ENCODE measurements at places on chromosomes 4 and X. TPM values are rescaled to one million over a fixed set of nuclear protein-coding genes. Genes with fewer than 3 reads are reported as not detected.

AP1S2 gene
- 4.3 TPM for polyA plus RNA-seq

MSX1 gene
- polyA plus RNA-seq: 0.07 TPM

SLC10A6 gene
- polyA plus RNA-seq: 1.9 TPM

DRD5 gene
- polyA plus RNA-seq: not detected

DKK2 gene
- polyA plus RNA-seq: 0.12 TPM

- no peak for DNase-seq
Observed at GRCh38 chr4:34464196-34464595, 1780.1 kb downstream of the ARAP2 start.

DNA sequence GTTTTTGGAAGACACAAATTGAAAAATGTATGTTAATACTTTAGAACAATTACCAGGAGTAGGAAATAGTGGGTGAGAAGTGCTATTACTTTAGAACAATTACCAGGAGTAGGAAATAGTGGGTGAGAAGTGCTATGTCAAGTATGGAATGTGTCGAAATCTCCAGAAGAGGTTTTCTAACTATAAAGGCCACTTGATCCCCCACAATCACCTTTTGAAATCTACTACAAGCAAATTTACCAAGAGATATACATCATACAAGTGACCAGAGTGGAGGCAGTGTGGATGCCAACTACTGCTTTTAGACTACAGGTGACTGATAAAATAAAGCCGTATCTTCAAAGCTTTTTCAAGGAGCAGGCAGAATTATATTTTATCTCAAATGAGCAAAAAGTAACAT, 43.1 kb downstream of the MAB21L2 start:
- DNase-seq: no peak

DNA sequence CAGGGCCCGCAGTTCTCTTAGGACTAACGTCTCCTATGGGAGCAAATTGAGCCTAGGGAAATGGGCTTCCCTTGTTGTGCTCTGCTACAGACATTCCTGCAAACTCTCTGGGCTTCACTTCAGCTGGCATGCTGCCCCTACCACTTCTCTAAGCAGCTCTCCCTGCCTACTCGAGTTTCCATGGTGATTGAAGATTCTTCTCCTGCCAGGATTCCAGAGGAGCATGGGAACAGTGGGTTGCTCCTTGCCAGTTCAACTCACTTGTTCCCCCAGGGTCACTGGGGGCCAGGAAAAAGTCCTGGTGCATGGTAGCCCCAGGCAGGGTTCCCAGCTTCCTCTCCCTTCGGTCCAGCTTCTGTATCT, 21.1 kb upstream of the WDR17 start:
- no peak for DNase-seq

- DNase-seq: no peak
Observed at GRCh38 chrX:53595266-53595810, 91.2 kb downstream of the HUWE1 start.

- DNase-seq: no peak
Observed at GRCh38 chrX:120732879-120733278, 103.0 kb upstream of the C1GALT1C1 start.

GRCh38 chr4:4595252-4595651, 53.4 kb upstream of the STX18 start:
- DNase-seq: no peak

DNA sequence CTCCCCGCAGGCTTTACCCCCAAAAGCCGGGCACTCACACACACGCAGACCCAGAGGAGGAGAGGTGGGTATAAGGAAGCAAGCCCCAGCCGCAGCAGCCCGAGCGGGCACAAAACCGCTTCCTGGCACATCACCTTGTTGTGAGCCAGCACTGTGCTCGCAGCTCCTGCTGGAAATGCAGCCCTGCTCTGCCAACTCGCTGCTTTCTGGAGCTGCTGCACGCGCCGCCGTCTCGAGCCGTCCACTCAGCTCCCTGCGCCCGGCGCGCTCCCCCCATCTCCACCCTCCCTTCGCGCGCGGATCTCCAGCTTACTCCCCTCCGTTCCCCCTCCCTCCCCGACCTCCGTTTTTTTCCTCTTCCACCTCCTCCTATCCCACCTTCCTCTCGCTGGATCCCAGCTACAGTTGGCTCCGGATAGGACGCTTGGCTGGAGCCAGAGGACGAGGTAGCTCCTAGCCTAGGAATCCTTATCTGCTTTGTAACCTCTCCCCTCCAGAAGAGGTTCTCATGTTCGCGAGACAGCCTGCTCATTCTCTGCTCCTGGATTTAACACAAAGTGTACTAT, at the start of gene SPOCK3:
TSS of gene SPOCK3 (minus strand) at position 179 of the 566 bp plus-strand sequence.
- peak; percentile 49 for DNase-seq

DNA sequence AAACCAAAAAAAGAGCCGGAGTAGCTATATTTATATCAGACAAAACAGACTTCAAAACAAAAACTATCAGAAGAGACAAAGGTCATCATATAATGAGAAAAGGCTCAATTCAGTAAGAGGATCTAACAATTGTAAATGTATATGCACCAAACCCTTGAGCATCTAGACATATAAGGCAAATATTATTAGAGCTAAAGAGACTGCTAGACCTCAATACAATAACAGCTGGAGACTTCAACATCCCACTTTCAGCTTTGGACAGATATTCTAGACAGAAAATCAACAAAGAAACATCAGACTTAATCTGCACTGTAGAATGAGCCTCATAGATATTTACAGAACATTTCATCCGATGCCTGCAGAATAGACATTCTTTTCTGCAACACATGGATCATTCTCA, 4.8 kb upstream of the PROM1 start:
- DNase-seq: no peak

DNA sequence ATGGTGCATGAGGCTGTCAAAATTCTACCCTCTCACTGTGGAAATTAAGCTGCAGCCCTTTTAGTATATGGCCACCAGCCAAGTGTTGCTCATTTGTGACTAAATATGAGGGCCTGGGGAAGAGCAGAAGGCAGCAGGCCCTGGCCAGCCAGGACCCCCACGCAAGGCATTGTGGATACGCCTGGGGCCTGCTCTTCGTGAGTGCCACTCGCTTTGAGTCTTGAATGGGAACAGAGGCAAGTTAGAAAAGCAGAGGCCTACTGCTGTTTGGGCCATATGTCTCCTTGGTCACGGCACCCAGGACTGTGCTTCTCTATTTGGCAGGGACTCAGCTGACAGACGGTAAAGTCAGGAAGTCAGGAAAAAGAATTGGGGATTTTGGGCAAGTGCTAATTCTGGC, 10.9 kb downstream of the RTL5 start:
- no peak for DNase-seq

DNA sequence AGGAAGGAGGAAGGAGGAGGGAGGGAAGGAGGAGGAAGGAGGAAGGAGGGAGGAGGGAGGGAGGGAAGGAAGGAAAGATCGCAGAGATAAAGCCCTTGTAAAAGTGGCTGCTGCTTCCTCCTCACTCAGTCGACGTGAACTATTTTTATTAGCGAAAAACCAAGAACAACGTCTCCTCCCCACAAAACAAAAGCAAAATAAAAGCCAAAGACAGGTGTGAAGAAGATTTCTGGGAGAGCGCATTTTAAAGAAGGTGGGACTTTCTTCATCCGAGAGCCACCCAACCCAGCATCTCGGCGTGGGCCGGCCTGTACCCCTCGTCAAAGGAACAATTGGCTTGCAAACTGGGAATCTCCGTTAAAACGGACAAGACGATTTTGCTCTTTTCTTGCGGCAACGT, 40.7 kb upstream of the ASMTL start:
- DNase-seq: no peak

GRCh38 chr4:182717788-182718583, 199.2 kb downstream of the DCTD start:
- DNase-seq: no peak

DNA sequence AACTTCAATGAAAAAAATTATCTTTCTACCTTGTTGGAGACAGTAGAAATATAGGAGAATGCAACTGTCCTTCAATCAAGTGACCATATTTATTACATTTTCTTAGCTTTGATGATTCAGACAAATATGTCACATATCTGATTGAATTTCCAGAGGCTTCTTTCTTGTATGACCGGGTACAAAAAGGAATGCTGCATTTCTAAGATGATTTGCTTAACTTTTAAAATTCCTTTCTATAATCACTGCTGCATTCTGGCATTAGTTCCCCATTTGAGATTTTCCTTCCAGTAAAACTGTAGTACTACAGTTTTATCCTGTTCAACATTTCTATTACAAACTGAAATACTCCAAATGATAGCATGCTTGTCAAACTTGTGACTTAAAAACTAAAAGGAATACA, 5.2 kb downstream of the MFSD8 start:
- no peak for DNase-seq

DNA sequence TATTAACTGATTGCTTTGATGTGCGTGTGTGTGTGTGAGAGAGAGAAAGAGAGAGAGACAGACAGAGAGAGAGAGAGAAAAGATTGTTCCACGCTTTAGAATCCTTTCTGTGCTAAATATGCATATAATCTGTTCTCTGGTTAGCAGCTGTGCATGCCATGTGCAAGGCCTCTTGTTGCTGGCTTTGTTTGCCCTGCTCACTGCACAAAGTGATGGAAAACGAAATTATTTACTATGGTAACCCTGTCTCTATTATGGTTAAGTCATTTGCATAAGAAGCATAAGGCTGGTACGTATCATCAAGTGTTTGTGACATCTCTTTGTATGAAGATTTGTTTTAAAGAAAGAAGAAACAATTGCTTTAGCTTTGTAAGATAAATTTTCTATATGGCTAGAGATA, 190.2 kb upstream of the POF1B start:
- DNase-seq: no peak
